ENCODE measurements at places on chromosomes 6 and 20.

DNA sequence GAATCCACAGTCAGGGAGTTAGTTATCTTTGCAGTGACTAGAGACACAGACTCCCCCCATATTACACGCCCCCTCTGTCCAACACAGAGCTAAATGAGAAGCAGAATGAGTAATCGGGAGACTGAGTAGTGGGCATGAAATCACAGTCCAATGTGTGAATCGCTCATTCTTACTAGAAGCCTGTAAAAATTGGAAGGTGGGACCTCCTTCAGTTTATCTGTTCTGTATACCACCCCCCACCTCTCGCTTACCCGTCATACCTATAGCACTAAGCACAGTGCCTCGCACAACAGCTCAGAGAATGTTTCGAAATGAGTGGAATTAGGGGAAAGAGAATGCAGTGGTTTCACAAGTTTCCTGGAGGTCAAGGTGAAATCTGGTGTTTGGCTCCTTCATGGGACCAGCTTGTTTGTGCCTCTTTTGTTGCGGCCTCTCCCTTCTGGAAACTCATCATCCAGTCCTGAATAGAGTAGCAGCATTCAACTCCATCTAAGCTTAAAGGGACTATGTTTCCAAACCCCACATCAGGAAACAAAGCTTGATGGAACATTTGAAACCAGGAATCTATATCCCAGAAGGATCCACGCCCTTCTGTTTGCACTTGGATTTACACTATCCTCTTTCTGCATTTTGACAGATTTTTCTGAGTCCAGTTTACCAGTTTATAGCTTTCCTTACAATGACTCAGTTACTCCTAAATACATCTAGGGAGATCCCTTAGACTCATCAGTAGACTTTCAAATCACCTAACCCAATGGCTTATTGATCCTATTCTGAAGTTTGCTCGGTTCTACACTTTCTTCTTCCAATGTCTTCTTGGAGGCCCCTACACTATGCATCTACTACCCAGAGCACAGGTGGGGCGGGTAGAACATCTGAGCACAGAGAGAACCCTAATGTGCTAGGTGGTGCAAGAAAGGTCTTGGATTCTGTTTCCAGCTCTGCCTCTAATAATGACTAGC, 59.2 kb upstream of the PIM1 start:
- DNase-seq, result no peak

GRCh38 chr6:52186075-52186474, at the start of gene IL17A:
Gene IL17A, plus strand, starts transcription at chr6:52186375. Its CDS starts 57 bp downstream, at chr6:52186432.
- DNase-seq, result no peak

- no peak for DNase-seq
Observed at GRCh38 chr6:125743604-125744003, 5.8 kb upstream of the HEY2 start.

DNA sequence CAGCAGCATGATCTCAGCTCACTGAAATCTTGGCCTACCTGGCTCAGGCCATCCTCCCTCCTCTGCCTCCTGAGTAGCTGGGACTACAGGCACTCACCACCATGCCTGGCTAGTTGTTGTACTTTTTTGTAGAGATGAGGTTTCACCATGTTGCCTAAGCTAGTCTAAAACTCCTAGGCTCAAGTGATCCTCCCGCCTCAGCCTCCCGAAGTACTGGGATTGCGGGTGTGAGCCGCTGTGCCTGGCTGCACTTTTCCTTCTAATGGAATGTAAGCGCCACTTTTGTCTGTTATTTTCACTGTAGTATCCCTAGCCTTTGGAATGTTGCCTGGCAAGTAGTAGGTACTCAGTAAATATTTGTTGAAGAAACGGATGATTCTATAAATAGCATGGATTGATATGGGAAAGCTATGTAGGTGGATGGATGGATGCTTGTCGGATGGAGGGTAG, 10.4 kb upstream of the TRIB3 start:
- no peak for DNase-seq

DNA sequence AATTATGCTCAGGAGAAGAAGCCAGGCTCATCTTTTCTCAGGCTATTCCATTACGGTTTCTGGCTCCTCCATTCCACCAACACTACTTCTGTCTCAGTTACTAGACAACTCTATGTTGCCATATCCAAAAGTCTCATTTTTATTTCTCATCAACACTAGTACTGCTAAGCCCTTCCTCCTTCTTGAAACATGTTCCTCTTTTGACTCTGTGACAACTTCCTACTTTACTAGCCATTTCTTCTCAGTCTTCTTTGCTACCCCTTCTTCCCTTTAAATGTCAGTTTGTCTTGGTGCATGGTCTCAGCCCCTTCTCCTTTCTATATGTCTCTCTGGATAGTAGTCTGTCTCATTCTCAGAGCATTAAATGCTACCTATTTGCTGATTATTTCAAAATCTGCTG, 7.1 kb upstream of the ADGRG6 start:
- DNase-seq, result no peak

- DNase-seq, result no peak
Observed at GRCh38 chr6:134173366-134173725, 120.9 kb upstream of the SLC2A12 start.

DNA sequence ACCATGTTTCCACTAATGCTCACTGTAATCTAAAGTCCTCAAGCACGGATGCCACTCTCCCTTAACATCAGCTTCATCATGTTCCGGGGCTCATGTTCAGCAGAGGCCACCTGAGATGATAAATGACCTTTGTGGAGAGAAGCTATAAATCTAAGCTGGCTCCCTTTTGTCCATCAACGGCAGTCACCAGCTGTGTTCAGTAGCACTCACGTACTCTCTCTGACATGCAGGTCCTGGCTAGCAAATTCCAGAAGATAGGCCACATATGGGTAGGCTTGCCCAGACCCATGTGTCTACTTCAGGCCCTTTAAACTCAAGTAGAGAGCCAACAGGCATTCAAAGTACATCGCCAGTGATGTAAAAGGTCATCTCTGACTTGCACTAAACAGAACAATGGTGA, 38.6 kb downstream of the MYLK4 start:
- DNase-seq, result no peak

DNA sequence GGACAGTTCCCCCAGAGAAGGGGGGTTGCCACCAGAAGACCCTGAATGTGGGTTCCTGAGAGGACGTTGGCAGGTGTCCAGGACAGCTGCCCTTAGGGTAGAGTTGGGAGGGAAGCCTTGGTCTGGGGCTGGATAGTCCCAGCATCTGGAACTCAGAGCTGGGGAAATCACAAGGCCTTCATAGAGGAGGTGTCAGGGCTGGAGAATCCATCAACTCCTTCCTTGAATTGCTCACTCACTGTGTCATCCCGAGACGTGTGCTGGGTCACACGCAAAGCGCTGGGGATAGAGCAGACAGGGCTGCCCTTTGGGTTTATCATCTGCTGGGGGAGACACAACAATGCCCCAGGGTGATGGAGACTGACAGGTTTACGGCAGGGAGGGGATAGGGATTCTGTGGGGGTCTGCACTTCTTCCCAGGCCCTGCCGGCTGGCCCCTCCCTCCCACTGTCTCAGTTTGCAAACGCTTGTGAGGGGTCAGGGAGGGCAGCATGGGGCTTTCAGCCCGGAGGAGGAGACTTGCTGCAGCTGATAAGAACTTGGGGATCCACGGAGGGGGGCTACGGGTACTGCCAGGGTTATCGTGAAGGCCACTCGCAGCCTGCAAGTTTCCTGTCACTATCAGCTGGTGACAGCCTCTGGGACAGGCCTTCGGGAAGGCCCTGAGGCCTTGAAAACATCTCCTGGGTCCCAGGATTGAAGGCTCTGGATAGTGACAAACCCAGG, 18.6 kb downstream of the RBM38 start:
- no peak for DNase-seq

GRCh38 chr6:50840112-50840810, 21.6 kb downstream of the TFAP2B start:
- DNase-seq, result no peak

- no peak for DNase-seq
Observed at GRCh38 chr6:110068592-110068967, 90.5 kb downstream of the GPR6 start.

DNA sequence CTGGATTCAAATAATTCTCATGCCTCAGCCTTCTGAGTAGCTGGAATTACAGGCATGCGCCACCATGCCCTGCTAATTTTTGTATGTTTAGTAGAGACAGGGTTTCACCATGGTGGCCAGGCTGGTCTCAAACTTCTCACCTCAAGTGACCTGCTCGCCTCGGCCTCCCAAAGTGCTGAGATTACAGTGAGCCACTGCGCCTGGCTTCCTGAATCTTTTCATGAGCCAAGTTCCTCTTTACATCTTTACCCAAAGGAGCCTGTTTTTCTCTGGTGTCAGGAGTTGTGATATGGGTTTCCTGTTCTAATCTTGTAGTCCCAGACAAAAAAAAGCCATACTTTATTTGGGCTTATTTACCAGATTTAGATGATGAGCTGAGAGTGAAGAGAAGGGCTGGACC, 34.4 kb downstream of the PCNA start:
- no peak for DNase-seq

DNA sequence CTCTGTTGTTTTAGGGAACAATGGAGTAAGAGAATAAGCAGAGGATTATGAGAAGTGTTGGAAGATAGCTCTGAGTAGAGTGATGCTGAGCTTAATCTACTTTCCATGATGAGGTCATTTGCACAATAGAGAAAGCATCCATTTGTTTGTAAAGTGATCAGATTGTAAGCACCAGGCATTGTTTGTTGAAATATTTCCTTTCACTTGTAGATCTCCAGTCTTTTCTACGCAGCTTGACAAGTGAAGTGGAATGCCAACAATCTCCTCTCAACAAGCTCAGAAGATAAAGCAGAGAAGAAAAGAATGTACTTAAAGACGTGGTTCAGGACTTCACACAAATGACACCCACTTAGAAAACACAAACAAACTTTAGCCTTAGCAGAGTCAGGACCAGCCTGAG, 80.1 kb upstream of the MARCKS start:
- no peak for DNase-seq

DNA sequence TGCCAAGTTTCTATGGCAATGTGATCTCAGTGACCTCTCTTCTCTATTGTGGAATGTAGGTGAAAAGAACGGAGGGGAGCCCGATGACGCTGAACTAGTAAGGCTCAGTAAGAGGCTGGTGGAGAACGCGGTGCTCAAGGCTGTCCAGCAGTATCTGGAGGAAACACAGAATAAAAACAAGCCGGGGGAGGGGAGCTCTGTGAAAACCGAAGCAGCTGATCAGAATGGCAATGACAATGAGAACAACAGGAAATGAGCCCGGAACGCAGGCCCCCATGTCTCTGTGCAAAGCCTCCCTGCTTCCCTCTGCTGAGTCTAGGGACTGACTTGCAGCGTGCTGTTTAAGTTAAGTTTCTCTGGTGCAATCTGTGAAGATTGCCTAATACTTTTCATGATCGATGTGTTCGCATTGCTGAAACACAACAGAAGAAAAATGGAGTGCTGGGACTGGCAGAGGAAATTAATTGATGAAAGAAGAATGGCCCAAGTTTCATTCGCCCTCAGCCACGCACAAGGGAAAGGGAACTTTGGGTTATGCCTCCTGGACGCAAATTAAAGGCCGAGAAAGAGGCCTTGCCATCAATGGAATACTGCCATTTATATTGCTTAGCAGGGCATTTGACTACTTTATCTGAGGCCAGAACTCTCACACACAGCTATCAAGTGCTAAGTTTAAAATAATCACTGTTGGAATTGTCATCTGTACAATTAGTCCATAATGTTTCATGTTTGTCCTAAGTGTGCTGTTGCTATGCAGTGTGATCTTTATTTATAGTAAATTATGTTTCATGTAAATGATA, 146.4 kb downstream of the AKAP7 start:
- peak; percentile 84 for DNase-seq

DNA sequence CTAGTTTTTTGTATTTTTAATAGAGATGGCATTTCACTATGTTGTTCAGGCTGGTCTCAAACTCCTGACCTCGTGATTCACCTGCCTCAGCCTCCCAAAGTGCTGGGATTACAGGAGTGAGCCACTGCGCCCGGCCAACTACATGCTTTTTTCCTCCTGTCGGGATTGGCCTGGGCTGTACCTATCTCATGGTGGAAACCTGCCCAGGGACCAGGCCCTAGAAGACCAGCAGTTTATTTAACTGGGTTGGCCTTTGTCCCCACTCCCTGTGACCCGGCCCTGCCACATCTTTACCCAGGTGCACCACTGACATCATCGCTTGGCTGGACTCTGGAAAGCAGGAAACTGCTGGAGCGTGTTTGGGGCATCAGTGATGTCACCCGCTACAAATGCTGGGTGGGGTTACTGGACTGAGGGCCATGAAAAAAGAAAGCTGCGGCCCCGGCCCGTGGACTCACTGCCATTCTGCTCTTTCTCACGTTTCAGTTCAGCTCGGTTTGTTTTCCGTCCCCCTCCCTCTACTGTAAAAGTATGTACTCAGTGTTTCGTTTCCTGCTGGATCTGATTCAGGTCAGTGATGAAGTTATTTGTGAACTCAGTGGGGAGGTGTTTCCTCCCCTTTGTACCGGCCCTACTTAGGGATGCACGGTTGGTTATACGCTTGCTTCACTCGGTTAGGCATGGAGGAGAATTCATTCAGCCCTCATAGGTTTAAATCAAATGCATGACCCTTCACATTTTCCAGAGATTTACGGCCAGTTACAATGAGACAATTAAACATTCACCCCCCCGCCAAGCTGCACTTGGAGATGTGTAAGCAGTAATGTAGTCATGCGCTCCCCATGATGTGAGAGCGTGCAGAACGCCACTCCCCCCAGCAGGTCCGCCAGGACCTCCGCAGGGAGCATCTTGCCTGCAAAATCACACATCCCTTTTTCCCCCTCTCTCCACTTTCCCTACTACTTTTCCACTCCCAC, 179.3 kb downstream of the MTHFD1L start:
- DNase-seq, result no peak

DNA sequence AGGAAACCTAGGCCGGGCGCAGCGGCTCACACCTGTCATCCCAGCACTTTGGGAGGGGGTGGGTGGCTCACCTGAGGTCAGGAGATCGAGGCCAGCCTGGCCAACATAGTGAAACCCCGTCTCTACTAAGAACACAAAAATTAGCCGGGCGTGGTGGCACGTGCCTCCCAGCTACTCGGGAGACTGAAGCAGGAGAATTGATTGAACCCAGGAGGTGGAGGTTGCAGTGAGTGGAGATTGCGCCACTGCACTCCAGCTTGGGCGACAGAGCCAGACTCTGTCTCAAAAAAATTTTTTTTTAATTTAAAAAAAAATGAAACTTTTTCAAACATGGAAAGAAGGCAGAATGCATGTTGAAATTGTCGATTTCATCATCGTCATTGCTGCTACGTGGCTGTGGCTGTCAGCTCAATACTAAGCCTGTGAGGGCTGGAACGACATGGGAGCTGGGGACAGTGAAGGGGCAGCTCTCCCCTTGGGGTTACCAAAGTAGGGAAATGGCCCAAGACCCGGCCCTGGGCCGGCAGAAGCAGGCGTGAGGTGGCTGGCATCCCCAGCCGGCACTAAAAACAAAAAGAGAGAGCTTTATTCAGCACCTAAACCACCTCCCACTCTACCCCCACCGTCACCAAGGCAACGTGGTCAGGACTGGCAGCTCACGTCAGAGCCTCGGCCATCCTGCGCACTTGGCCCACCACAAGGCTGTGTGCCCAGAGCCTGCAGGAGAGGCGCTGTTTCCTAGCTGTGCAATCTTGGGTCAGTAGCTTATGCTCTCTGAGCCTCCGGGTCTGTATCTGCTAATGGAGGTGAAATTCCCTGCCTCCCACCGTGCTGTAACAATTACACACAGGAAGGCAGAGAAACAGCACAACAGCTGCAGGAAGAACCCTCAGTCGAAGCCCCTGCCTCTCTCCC, 30.8 kb downstream of the AGPAT4 start:
- DNase-seq, result peak; percentile 67
